Fibroblast of skin of right quadriceps (primary cell): ENCODE measurements at places on chromosomes 5 and 9.

- DNase-seq: no peak
Measured at GRCh38 chr5:98975682-98976407, 47.0 kb upstream of the CHD1 start.

DNA sequence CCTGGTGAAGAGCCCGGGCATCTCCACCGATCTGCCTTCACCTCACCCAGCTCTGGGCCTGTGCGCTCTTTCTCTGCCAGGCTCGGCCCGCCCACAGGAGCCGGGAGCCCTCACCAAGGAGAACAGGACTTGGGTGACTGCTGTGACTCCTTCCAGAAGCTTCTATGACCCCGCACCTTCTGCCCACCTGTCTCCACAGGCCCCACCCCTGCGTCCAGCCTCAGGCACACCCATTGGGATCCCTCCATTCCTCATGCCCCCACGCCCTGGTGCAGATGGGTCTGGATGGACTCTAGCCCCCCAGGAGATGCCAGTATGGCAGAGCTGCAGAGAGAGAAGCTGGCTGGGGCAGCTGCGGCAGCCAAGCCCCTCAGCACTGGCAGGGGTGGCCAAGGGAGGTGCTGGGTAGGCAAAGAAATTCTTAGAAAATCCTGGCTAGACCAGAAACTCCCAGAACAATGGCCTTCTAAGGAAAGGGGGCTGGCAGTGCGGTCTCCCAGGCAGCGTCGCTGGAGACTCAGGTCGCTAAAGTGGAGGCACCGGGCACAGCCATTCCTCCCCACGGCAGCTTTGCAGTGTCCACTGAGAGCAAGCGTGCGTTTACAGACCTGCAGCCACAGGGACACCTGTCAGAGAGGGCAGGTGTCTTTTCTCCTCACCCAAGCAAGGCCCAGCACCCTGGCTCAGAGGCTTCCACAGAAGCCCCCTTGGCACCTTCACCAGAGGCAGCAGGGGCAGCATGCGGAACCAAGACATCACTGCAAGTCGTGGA lies 17.3 kb downstream of the LPCAT1 start:
- no peak for DNase-seq

DNA sequence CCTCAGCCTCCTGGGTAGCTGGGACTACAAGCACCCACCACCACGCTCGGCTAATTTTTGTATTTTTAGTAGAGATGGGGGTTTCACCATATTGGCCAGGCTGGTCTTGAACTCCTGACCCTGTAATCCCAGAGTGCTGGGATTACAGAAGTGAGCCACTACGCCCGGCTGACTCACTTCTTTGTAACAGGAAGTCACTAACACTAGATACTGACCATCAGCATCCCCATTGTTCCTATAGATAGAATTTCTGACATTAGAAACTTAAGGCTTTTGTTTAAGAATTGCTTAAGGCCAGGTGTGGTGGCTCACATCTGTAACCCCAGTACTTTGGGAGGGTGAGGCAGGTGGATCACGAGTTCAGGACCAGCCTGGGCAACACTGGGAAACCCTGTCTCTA lies 42.2 kb downstream of the LEAP2 start:
- DNase-seq: no peak

GRCh38 chr5:140632366-140633020 lies 482 bp downstream of the CD14 start:
- DNase-seq: peak; percentile 14

DNA sequence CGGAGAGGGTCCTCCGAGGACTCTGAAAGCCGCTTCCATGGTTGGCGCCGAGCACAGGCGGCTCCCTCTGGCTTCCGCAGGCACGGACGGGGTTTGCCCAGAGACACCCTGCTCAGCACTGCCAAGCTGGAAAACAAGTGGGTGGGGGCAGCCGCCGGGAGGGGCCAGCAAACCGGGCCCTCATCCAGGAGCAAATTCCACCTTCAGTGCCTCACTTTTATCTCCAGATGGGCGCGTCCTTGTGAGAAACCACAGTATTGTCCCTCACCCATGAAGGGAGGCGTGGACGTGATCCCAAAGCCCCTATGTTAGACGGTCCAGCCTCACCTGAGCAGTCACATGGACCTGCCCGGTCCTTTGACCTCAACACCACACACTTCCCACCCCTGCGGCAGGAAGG lies 29.0 kb downstream of the MED10 start:
- DNase-seq: no peak

- peak; percentile 24 for DNase-seq
Measured at GRCh38 chr9:128099231-128099931, 28.1 kb downstream of the PTGES2 start.

DNA sequence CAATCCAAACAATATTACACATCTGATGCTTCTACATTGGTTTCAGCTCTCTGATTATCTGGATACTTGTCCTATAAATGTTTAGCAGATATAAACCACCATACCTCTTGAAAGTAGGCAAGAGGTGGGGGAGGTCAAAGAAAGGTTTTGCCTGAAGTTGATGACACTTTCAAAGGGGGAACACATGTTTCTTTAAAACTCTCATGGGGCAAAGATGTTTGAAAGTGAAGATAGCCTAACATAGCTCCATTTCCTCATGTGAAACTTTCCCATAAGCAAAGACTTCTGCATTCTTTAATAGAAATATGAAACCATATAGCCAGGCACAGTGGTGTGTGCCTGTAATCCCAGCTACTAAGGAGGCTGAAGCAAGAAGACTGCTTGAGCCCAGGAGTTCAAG lies 62.1 kb downstream of the CETN3 start:
- no peak for DNase-seq

DNA sequence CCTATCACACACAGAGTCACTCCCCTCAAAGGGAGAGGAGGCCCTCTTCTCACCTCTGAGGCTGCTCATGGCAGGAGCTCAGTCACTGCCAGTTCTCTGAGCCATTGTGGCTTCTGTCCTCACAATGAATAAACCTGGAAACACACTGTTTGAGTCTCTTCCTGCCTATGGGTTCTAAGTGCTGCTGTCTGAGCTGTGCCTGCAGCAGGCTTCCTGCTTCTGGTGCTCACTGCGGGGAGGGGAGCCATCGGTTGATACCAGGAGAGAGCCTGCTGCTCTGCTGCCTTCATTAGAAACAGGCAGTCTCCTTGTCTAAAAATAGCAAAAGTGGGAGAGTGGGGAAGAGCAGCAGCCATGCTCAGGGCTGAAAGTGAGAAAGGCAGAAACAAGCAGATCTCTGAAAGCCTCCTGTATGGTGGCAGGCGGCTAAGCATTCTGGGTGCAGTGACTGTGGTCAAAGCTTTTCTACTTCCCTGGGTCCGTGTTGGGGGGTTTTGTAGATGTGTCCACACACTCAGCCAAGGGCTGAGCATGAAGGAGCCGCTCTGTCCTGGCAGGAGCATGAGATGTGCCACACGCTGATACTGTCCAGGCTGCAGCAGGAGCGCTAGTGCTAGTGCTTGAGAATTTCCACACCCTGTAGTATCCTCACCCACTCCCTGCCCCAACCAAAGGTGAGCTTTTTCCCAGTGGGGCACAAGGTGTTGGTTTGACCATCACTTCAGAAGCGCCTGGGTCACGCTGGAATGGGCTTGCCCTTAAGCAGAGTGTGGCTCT lies 34.2 kb downstream of the PRKACG start:
- no peak for DNase-seq

- DNase-seq: no peak
Measured at GRCh38 chr9:130738281-130738680, 44.7 kb downstream of the EXOSC2 start.

- DNase-seq: no peak
Measured at GRCh38 chr5:117568622-117569021, 994.0 kb upstream of the SEMA6A start.

- DNase-seq: peak; percentile 86
Measured at GRCh38 chr9:107932046-107932445, 442.5 kb upstream of the KLF4 start.

GRCh38 chr9:69745716-69746437 lies 13.9 kb downstream of the PTAR1 start:
- peak; percentile 10 for DNase-seq

DNA sequence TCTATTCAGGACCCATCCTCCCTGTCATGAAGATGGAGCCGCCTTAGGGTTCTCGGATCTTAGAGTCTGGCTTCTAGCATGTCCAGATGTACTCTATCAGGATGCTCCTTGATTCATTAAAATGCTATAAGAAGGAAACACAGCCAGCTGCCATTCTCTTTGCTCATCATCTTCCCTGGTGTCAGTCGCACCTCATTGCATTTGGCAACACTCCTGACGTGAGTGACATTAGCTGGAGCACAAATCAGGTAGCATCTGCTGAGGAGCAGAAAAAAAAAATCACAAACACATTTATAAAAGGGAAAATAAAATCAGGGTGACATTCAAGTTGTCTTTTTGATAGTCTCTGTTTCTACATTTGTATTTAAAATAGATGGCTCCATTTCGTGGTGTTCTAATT lies 226.1 kb upstream of the NMUR2 start:
- no peak for DNase-seq

DNA sequence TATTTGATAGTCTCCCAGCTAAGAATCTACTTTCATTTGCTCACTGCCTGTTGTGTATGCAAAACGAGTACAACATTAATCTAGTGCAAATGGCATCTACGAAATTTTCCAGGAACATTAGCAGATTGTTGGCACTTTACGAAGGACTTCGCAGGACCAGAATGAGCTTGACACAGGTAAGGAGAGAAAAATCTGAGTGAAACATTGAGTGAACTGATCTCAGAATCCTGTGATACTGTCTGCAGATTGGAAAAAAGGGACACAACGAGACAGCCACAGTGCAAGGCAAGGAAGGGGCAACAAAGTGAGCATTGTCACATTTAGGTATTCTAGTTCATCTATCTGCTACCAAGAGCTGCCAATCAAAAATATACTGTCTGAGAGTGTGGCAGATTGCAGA lies 350.5 kb downstream of the ZNF608 start:
- DNase-seq: no peak

- peak; percentile 21 for DNase-seq
Measured at GRCh38 chr5:10400831-10401230, 40.8 kb upstream of the ROPN1L start.

DNA sequence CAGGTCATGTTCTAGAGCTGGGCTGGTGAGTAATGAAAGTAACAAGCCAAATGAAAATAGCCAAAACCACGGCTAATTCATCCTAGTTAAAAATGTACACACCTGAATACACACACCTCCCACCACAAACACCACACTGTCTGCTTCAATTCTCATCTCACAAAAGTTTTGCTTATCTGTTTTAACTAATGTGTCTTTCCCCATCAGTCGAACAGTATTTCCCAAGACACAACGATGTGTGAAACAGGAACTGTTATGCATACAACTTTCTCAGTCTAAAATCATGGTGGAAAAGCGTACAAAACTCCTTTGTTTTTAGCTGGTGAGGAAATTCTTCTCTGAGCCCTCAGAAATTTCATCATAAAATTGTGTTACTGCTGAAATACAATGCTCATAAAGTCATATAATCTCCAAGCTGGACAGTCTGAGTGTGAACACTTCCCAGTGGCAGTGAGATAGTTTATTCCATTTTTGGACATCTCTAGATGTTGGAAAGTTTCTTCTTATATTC lies 242.4 kb downstream of the EFNA5 start:
- no peak for DNase-seq

GRCh38 chr9:68781928-68782327 lies 76.9 kb downstream of the PIP5K1B start:
- no peak for DNase-seq

- no peak for DNase-seq
Measured at GRCh38 chr9:124820698-124821623, 32.3 kb upstream of the WDR38 start.

GRCh38 chr5:118906947-118907346 lies 81.4 kb downstream of the DTWD2 start:
- no peak for DNase-seq

- no peak for DNase-seq
Measured at GRCh38 chr5:63055421-63055820, 476.8 kb downstream of the LRRC70 start.

DNA sequence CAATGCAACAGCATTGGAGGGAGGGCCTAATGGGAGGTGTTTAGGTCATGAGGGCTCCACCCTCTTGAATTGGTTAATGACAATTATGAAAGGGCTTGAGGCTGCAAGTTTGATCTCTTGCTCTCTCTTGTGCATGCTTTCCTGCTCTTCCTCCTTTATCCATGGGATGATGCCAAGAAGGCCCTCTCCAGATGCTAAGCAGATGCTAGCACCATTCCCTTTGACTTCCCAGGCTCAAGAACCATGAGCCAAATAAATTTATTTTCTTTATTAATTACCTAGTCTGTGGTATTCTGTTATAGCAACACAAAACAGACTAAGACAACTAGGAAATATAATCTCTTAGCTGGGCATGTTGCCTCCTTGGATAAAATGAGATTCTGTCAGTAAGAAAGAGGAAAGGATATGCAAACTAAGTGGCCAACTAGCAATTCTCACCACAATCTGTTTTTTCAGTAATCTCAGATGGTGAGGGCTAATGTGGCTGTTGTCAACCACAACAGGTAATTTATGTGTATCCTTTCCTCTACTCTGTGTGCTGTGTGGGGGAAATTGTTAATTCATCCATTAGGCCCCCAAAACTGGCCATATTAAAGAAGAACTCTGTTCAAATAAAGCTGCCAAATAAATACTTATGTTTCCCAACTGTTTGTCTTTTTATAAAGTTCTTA lies 269.1 kb upstream of the CD180 start:
- DNase-seq: no peak
